ENCODE measurements at places on chromosomes 5 and 9.
A peak's percentile ranks its signal among the peaks of the same experiment; 100 is the strongest.

DNA sequence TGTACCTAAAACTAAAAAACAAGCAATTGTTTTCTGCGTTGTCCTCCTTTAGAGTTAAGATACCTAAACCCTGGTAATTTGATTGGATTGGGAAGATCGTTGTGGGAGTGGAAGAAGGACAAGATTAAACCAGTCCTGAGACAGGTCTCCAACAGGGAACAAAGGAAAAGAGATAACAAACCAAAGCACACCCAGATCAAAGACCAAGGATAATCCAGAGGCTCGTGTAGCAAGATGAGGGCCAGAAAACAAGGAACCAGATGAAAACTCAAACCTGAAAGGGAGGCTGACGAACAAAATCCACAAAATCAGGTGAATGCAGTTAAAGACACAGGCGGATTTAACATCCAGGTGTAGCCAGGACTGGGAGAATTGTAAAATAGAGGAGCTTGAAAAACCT is 618.1 kb downstream of the SLCO4C1 start:
- no peak for DNase-seq

GRCh38 chr9:16710888-16711287 is 159.6 kb downstream of the BNC2 start:
- DNase-seq = no peak

GRCh38 chr5:156021866-156022265 is 305.1 kb upstream of the SGCD start:
- DNase-seq = no peak

GRCh38 chr5:64784451-64785025 is 15.8 kb downstream of the CWC27 start:
- DNase-seq = peak; percentile 72

GRCh38 chr5:170269579-170269978 is 28.0 kb downstream of the LCP2 start:
- peak; percentile 61 for DNase-seq

DNA sequence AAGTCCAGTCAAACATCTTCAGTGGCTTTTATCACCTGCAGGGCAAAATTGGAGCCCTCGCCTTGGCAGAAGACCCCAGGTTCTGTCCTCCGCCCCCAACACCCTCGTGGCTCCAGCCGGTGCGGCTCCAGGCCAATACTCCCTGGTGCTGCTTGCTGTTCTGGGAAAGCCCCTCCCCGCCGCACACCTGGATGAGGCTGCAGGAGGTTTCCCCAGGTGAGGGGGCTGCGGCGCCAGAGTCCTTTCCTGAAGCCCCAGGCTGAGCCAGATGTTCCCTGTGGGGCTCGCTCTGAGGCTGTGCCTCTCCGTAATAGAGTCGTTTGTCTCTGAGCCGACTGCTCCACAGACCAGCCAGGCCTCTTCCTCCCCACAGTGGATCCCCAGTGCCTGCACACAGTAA is 375.4 kb upstream of the IRX1 start:
- no peak for DNase-seq

DNA sequence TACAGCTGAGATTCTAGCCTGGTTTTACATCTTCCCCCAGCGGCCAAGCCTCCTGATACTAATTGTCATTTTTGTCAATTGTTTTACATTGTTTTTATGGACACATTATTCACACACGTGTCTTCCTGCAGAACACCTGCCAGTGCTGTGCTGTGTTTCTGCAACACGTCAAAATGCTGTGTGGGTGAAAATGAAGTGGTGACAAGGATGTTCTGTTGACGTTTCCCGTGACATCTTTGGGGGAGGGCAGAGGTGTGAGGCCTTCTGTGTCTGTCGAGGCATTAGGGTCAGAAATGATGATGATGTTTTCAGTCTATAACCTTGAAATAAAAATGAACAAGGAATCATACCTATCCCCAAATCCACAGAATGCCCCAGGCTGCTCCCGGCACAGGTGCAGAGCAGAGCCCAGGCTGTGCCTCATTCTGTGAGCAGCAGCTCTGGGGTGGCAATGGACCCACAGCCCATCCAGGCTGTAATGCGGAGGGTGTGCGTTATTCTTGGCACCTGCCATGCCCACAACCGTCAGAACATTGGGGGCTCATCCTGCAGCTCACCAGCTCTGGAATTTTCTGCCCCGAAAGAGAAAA is 23.6 kb upstream of the CEP72 start:
- DNase-seq = no peak

- DNase-seq = no peak
Measured at GRCh38 chr5:167880420-167880819, 411.0 kb upstream of the WWC1 start.

DNA sequence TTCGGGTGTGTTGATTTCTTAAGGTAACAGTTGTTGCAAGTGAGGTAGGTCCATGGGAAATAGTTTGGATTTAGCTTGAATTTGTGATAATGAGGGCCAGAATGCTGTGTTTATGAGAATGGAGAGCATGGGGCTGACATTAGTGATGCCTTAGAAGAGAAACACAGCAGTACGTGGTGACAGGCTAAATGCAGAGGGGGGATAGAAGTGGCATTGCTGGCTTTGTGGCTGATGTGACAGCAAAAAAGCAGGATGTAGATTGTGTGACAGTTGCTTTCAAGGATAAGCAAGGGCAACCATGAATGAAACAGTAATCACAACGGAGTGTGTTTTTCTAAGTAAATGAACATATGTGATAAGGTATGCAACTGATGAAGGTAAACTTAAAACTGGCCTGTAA is 103.4 kb upstream of the SGCD start:
- no peak for DNase-seq
